AG08395 (cell line): ENCODE measurements at places on chromosomes 2 and 18.

DNA sequence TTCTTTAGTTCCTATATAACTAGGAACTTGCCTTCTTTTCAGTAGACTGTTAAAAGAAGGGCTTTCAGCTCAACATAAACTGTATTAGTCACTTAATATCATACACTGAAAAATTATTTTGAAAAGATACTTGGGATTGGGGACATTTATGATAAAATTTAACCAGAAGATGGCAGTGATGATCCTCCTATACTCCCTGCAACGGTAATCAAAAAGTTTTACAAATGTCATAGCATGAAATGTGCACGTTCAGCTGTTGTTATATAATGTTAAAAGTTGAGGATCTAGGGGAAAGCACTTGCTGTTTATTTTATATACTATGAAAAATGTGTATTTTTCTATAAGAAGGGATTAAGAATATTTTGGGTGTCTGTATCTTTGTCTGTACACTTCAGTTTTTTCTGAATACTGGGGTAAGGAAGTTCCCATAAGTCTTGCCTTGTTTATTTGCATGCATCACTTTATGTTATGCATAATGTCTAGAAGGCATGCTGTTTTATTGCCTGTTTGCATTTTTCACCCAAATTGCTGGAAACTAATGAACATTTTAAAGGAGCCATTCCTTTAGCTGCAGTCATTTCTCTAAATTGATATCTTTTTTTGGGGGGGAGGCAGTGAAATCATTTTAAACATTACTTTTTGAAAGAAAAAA lies 19.0 kb downstream of the DYNC1I2 start:
- peak; percentile 25 for DNase-seq

DNA sequence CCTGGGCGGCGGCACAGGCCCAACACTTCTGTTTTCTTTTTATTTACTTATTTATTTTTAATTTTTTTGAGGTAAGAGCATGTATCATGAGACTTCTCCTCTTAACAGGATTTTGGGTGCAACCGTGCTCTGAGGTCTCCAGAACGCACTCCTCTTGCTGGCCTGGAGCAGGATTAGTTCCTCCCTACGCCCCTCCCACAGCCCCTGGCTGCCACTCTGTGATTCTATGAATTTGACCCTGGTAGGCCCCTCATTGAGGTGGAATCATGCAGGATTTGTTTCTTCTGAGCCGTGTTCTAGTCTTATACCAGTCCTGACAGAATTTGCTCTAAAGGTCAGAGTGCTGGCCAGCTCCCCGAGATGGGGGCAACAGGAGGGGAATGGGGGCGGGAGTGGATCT lies 106.5 kb upstream of the HS6ST1 start:
- DNase-seq: no peak

GRCh38 chr18:79544386-79544963 lies 135.1 kb upstream of the CTDP1 start:
- DNase-seq: no peak

GRCh38 chr2:179622635-179623300 lies 238.6 kb downstream of the ZNF385B start:
- no peak for DNase-seq

DNA sequence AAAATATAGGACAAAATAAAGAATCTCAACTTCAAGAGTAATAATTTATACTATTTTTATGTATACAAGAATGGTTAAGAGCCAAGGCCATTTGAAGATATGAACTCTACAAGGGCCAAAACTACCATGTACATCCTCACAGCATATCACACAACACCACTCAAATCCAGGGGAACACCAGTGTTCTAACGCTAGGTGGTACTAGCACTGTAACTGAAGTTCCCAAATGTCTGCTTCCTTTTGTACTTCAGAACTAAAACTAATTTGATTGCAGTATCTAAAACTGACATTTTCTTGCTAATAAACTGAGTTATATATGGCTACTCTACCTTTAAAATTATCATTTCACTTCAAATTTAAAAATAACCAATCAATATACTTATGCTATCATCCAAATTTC lies 47.0 kb downstream of the REV1 start:
- no peak for DNase-seq

DNA sequence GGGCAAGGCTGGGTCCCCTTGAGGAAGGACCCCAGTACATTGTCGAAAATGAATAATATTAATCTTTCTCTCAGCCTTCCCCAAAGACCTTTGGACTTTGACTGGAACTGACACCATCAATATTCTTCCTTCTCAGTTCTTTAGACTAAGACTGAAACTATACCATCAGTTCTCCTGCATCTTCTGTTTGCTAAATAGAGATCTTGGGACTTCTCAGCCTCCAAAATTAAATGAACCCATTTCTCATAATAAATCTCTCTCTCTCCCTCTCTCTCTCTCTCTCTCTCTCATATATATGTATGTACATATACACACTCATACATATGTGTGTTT lies 39.7 kb upstream of the VRK2 start:
- DNase-seq: no peak
